ENCODE measurements at places on chromosomes 16 and 17.

DNA sequence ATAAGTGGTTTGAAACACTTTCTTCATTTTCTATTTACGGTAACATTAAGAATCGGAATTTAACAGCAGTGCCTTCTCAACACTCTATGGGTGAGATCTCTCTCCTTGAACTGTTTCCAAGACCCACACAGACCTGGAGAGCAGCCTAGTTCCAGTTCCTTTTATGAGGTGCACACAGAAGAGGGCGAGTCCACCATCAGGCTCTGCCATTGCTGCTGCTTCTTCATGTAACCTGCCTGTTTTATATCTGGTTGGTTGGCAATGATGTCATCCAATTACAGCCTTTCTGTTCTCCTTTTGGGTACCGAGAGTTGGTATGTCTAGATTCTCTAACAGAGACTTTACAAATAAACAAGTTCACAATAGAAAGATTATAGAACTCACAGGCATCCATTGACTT is 225.7 kb downstream of the UTP18 start:
- DNase-seq: no peak

- DNase-seq: no peak
Measured at GRCh38 chr17:81992306-81993102, 15.1 kb downstream of the ASPSCR1 start.

- DNase-seq: no peak
Measured at GRCh38 chr17:57044976-57045867, 39.8 kb upstream of the AKAP1 start.

DNA sequence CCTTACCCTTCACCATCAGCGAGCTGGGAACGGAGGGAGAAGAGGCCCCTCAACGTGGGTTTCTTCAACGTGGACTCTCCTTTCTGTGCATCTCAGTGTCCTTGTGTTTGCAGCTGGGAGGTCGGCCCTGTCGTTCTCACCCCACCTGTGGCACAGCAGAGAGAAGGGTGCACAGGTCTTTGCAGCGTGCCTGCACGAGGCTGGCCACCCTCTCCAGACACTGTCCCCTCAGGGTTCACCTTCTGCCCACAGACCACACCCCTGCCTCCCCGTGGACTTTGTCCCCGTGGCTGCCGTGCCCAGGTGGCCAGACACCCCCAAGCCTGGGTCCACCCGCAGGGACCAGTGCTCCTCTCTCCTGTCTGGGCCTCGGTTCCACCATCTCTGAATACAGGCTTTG is 7.3 kb upstream of the WDR45B start:
- no peak for DNase-seq

GRCh38 chr16:66580605-66581209 is 1.4 kb downstream of the CMTM2 start:
- DNase-seq: peak; percentile 39

- peak; percentile 60 for DNase-seq
Measured at GRCh38 chr16:85662482-85662812, 26.3 kb downstream of the GINS2 start.

- no peak for DNase-seq
Measured at GRCh38 chr17:76504117-76504516, 2.9 kb upstream of the RHBDF2 start.

GRCh38 chr17:56985371-56986162 is 7.6 kb downstream of the SCPEP1 start:
- DNase-seq: no peak

- DNase-seq: no peak
Measured at GRCh38 chr16:50602531-50603205, 54.5 kb downstream of the NKD1 start.

DNA sequence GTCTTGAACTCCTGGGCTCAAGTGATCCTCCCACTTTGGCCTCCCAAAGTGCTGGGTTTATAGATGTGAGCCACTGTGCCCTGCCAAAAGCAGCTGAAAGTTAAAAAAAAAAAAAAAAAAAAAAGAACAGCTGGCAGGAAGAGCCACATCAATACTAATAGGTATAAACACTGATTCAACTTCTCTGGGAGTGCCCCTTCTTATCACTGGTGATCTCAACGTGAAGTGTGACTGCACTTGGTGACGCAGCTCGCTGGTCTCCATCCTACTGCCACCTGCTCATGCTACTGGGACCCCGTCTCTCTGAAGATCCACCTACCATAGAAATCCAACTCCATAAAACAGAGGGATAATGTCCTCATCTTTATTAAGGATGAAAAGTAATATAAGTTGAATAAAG is 40.8 kb downstream of the RNF157 start:
- no peak for DNase-seq

GRCh38 chr16:72832621-72833248 is 215.2 kb downstream of the ZFHX3 start:
- DNase-seq: peak; percentile 91

DNA sequence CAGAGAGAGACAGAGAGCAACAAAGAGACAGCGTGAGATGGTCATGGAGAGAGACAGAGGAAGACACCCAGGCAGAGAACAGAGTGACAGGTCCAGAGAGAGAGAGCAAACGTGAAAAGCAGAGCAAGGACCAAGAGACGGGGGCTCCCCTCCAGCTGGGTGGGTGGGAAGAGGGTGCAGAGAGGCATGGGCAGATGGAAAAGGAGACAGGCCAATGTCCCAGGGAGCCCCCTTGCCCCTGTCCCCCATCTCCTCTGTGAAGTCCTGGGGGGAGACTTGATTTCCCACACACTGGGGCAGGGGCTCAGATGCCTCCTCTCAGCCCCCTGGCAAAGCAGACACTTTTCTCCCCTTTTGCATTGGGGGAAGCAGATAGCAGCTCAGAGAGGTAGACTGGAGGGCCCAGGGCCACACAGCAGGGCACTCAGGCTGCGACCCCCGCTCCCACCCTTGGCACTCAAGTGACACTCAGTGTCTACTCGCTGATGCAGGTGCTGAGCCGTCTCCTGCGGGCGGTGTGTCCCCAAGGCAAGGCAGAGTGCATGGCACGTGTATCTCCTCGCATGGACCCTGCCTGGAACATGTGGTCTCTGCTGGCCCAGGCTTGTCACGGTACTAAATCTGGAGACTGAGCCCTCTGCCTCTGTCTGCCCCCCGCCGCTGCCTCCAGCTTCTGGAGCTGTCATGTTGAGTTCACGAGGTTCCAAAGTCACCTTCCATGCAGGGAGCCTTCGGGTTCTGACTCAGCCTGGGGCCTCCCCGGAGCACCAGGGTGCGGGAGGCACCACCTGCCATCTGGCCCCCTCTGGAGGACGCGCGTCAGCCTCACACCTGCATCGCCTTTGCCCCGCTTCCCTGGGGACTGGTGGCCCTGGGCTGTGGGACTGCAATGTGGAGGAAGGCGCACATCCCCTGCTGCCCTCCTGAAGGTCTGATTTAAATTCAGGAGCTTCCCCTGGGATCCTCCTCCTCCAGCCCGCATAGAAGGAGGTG is 215.9 kb upstream of the GSE1 start:
- DNase-seq: peak; percentile 60

GRCh38 chr17:58192612-58193011 is at the start of gene EPX:
EPX (plus strand) TSS chr17:58192726; CDS start chr17:58192847, 121 bp downstream.
- DNase-seq: no peak

GRCh38 chr16:2500918-2501750 is 12.6 kb upstream of the ATP6V0C start:
- DNase-seq: peak; percentile 96

DNA sequence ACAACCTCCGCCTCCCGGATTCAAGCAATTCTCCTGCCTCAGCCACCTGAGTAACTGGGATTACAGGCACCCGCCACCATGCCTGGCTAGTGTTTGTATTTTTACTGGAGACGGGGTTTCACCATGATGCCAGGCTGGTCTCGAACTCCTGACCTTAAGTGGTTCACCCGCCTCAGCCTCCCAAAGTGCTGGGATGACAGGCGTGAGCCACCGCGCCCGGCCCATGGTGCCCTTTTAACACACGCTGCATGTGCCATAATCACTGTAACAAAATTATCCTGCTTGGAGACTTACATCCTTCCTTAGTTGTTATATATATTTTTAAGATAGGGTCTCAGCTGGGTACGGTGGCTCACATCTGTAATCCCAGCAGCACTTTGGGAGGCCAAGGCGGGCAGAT is 5.4 kb downstream of the CD7 start:
- no peak for DNase-seq

GRCh38 chr16:68021490-68021889 is 1.5 kb downstream of the DDX28 start:
- no peak for DNase-seq

- DNase-seq: no peak
Measured at GRCh38 chr17:42291129-42291528, 2.8 kb downstream of the STAT5A start.

DNA sequence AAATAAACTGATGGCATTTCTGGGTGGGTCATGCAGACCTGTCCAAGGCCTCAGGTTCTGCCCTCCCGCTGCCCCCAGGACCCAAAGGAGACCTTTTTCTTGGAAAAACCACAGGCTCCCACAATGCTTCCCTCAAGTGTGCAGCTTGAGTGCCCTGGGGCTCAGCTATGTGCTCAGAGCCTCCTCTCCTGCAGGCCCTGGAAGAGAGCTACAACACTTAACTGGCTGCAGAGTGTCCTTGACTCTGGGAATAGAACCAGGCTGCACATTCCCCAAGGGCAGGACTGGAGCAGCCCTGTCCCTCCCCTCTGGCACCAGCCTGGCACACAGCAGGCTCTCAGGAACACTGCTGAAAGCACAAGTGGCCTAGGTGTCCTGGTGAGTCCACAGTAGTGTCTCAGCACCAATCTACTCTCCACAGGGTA is 4.8 kb upstream of the SREBF1 start:
- no peak for DNase-seq

GRCh38 chr17:80705988-80706387 is 161.3 kb downstream of the RPTOR start:
- no peak for DNase-seq

DNA sequence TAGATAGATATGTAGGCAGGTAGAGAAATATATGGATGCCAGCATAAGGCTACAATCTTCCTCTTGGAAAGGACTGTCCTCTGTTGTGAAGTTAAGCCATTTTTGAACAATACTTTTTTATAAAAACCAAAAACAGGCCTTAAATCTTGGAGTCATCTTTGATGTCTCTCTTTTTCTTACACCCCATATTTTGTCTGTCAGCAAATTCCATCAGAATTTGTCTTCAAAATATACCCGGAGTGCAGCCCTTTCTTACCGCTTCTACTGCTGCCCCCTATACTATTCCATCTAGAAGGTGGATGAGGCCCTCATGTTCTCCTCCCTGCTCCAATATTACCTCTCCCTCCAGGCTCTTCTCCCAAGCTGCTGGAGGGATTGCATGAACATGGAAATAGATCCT is 326.5 kb downstream of the HAPSTR1 start:
- DNase-seq: no peak

- no peak for DNase-seq
Measured at GRCh38 chr17:80813318-80813717, 178.3 kb upstream of the CHMP6 start.

DNA sequence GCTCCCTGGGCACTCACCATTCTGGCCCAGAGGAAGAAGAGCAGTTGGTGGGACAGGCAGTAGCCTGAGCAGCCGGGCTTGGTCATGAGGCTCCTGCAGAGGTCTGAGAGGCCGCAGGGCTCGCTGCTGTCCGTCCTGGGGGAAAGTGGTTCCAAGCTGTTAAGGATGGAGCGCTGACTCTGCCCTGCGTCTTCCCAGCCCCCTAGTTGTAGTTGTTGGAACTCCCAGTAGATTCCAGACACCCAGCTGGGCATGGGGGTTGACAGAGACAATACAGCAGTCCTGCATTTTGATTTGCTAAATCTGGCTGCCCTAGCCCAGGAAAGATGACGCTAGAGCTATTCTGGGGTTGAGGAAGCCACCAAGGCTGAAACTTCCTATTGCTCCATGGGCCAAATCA is 7.3 kb downstream of the C16orf89 start:
- peak; percentile 93 for DNase-seq

- DNase-seq: no peak
Measured at GRCh38 chr16:3797904-3798811, 80.8 kb upstream of the TRAP1 start.

DNA sequence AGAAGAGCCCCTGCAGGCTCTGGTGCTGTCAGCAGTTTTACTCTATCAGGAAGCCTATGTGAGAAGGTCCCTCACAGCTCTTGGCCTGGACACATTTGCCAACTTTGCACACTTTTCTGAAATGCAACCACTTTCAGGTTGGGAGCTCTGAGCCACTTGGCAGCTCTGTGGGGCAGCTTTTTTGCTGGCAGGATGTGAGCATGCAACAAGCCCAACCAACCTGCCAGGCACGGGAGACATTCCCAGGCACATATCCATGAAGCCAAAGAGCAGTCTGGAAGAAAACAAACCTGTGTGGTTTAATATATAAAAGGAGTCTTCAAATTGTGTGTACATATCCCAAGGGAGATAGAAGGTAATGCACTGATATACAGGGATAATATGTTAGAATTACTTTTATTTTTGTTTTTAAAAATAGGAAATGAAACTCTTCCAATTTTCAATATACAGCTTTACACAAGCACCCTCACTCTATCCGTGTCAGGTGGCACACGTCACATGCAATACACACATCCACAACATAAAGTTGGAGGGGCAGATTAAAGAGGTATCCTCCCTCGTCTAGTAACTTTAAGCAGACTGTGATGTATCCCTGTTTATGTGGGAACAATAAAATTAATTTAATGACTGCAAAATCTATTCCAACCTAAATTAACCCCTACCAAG is 57.4 kb upstream of the COX10 start:
- no peak for DNase-seq

DNA sequence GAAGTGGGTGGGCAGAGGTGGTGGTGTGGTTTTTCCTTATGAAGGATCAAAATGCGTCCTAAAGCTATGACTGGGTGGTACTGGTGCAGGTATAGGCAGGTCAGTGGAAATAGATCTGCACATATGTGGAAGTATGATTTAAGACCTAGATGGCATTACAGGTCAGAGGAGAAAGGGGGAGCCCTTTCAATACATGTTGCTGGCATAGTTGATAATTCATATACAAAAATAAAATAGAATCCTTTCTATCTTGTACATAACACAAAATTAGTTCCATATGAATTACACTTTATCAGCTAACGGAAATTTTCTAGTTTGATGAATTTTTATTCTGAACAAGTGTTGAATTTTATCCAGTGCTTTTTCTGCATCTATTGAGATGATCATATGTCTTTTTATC is 20.8 kb upstream of the PIK3R5 start:
- DNase-seq: no peak

- no peak for DNase-seq
Measured at GRCh38 chr17:79135628-79136405, 61.2 kb downstream of the ENGASE start.

DNA sequence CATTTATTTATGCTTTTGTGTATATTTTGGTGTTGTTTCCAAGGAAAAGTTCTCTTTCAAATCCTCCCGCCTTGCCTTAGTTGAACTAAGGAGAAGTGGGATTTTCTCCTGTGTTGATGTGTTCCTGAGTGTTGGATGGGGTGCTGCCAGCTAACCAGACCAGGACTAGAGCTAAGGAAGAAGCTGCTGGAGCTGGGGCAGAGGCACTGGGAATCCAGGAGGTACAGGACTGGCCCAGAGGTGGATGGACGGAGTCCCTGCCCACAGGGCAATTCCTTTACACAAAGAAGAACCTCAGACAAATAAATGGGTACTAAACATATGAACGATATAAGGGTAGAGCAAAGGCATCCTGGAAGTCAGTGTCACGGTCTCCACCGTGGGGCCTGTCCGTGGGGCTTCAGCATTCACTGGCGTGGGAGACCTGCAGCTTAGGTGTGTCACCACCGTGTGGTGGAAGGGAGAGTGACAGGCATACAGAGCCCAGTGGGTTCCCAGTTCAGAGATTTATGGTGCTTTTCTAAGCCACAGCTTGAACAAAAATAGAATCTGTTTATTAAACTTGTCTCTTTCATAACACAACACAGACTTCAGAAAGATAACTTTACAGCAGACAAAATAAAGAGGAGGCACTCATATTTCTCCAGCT is 270.7 kb downstream of the NTN1 start:
- peak; percentile 17 for DNase-seq
